CD8-positive, alpha-beta memory T cell (primary cell): ENCODE measurements at places on chromosomes 7 and 10.
A peak's percentile ranks its signal among the peaks of the same experiment; 100 is the strongest.

DNA sequence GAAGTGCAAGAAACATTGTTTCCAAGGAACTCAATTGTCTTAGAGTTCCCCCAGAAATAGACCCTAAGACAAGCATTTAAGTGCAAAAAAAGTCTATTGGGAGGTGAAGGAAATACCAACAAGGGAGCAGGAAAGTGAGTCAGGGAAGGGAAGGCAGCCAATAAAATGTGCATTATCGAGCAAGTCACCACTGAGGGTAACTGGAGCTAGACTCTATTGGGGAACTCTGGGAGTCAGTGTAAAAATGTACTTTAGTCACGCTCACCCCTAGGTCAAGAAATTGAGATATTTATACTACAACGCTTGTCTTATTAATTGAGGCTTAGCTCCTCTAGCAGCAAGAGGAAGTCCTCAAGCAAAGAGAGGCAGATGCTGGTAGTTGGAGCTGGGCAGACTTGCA lies 137.7 kb downstream of the RTKN2 start:
- no peak for DNase-seq

GRCh38 chr7:1694611-1695511 lies 24.8 kb downstream of the ELFN1 start:
- peak; percentile 37 for DNase-seq

GRCh38 chr7:131932271-131932670 lies 375.8 kb upstream of the PODXL start:
- DNase-seq = no peak

DNA sequence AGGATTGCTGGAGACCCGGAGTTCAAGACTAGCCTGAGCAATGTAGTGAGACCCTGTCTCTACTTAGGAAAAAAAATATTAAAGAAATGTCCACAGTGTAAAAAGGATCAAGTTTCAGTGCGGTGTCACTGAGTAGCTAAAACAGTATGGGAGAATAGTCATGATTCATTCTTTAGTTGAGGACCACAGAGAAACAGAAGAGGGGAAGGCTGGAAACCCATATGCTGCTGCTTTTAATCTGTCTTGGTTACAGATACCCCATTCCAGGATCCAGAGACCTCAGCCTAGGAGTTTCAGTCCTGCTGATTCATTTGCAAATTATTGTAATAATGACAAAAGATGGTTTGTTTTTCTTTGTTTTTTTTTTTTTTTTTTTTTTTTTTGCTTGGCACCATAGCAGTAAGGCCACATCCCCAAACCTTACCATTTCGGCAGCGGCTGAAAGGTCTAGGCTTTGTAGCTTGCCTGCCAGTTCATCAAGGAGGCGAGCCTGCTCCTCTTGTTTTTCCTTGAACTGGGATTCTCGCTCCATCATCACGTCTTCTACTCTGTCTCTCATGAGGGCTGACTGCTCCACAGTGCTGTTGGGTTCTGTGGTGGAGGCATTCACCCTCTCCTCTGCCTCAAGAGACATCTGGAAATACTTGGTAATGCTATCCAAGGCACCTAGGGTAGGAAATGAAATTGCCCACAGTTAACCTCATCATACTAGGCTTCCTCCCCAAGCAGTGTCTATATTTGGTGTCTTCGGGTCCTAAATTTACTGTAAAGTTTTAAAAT lies 44.2 kb downstream of the DLD start:
- DNase-seq = no peak

GRCh38 chr7:102431617-102432298 lies 1.6 kb upstream of the ORAI2 start:
- DNase-seq = peak; percentile 85

- DNase-seq = no peak
Measured at GRCh38 chr10:81969136-81969535, 94.1 kb downstream of the NRG3 start.

DNA sequence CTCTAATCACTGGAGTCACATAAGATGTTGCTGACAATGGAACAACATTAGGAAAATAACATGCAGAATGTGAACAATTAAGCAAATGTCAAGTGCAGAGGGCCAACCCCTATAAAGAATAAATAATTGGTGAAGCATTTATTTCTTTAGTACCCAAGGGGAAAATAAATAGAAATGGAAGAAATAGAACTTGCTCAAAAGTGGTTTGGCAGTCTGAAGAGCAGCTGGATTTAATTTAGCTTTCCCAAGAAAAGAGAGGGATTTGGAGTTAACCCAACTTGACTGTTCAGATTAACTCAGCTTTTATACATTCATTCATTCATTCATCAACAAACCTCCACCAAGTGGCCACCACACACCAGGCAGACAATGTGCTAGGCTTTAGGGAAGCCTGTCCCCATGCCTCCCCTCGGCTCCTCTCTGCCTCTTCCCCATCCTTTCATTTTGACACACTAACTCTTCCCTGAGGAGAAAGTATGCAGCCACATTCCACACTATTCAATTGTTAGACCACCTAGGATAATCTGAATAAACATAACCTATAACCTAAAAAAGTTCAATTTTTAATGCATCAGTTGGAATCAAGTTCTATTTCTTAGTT lies 295.5 kb downstream of the AHR start:
- no peak for DNase-seq

DNA sequence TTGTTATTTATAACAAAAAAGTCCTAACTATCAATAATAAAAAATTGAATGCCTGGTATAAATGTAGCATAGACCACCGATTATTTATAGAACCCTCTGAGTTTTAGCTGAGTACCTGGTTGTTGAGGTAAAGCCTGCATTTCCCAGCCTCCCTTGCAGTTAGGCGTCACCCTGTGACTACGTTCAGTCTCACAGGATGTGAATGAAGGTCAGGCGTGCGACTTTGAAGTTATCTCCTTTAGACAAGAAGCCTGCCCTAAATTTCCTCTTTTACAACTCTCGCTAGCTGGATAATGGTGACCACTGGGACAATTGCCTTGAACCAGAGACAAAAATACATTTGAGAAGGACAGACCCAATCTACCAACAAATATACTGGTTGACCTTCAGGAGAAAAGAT lies 67.5 kb upstream of the TES start:
- no peak for DNase-seq

GRCh38 chr10:69125554-69125953 lies 1.6 kb downstream of the VPS26A start:
- no peak for DNase-seq

GRCh38 chr7:98281757-98282606 lies 496 bp downstream of the BRI3 start:
- no peak for DNase-seq

DNA sequence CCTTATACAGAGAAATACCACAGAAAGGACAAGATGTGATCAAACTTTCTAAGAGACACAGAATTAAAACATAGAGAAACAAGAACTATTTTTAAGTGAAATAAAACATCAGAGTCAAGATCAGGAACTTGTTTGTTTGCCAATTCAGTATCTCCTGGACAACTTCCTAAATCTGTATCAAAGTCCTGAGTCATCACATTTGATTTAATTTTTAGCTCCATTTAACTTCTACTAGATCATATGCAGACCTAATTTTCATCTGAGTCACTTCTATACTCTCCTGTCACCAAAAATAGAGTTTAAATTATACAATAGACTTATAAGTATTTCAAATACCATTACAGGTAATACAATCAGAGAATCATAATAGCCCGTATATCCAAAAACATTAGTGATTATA lies 268.1 kb downstream of the PRKG1 start:
- no peak for DNase-seq

DNA sequence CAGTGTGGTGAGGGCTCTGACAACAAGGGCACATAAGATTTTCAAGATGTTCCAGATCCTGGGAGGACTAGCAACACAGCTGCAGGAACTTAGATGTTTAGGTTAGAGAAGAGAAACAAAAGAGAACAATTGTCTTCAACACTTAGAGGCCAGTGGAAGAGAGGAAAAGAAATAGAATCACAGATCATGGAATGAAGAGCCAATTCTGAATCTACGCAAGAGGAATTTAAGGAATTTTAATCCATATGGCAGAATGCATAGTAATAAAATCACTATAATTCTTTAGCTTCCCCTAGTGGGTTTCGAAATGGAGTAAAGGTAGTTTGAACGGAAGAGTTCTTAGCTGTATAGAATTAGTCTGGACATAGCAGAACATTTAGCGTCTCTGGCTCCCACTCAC lies 114.6 kb upstream of the LRRTM3 start:
- no peak for DNase-seq

DNA sequence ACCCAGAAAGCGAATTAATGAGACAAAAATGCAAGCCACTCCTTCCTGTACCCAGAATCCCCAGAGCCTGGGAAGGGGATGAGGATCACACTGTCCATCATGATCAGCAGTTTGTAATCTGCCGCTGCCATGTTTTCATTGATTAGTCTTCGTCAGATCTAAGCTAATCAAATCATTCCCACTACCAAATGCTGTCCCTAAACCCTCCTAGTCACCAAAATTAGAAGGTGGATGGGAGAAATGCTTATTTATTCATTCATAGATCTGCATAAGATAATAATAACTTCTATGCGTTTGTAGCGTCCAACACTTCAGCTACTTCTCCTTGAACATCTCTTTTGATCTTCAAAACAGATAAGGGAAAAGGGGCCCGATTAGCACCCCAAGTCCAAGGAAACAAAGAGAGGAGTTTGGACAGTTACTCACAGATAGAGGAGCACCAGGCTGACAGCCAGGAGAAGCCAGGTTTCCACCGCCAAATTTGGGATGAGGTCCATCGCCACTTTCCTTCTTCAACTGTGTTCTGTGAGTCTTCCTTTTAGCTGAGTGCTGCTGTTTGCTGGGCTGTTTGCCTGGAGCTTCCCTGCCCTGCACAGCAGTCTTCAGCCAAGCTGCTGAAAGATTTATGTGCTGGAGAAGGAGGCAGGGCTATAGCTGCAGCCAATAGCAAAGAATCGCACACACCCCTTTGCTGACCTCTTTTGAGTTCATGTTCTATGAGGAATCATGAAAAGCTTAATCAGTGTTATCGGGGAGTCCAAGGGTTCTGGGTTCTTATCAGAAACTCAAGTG lies at the start of gene CYP3A5:
Gene CYP3A5, minus strand, starts transcription at position 597 of the 792 bp plus-strand sequence. Its CDS starts 100 bp downstream, at position 497.
- no peak for DNase-seq

DNA sequence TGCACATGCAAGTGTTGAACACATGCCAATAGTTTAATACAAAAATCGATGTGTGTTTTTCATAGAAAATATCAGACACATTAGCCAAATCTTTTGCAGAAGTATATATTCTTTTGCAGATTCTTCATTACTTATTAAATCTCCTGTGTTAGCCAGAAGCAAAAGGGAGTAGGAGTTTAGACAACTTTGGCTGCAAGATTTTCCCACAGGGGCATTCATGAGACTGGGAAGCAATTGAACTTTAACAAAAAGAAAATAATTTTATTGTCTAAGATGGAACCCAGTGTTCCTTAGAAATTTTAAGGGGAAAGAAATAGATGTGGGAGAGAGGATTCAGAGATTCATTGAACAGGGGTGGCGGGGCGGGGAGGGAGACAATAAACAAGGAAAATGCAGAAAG lies 1336.0 kb downstream of the GATA3 start:
- no peak for DNase-seq

DNA sequence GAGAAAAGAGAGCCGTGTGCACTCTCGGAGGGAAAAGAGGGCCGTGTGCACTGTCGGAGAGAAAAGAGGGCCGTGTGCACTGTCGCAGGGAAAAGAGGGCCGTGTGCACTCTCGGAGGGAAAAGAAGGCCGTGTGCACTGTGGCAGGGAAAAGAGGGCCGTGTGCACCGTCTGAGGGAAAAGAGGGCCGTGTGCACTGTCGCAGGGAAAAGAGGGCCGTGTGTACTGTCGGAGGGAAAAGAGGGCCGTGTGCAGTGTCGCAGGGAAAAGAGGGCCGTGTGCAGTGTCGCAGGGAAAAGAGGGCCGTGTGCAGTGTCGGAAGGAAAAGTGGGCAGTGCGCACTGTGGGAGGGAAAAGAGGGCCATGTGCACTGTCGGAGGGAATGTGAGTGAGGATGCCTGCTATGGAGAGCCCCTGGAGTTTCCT lies 188.7 kb downstream of the DNAJB6 start:
- DNase-seq = no peak

- no peak for DNase-seq
Measured at GRCh38 chr7:144665689-144666381, 170.0 kb downstream of the TPK1 start.
